Activated naive CD8-positive, alpha-beta T cell treated with anti-CD3 and anti-CD28 coated beads, Interleukin-2, amount 10 ng/mL, durations not matched to agents 7 days and 5 days (primary cell): ENCODE measurements at places on chromosomes 16 and 17. TPM values are rescaled to one million over a fixed set of nuclear protein-coding genes. Genes with fewer than 3 reads are reported as not detected.

GRCh38 chr17:77935121-77935571 is 23.4 kb upstream of the TNRC6C start:
- H3K27me3 ChIP-seq: peaks cover 20% of the 10 kb centered on the region
- DNase-seq: no peak
- no peaks in the 10 kb centered on the region for H3K36me3 ChIP-seq
- peaks cover 6% of the 10 kb centered on the region for H3K4me1 ChIP-seq
- H3K27ac ChIP-seq: no peak overlapping the region

- no peaks in the 10 kb centered on the region for H3K27me3 ChIP-seq
- no peak overlapping the region for H3K27ac ChIP-seq
- no peaks in the 10 kb centered on the region for H3K4me1 ChIP-seq
Observed at GRCh38 chr16:9597967-9598730, 506.7 kb downstream of the HAPSTR1 start.

DNA sequence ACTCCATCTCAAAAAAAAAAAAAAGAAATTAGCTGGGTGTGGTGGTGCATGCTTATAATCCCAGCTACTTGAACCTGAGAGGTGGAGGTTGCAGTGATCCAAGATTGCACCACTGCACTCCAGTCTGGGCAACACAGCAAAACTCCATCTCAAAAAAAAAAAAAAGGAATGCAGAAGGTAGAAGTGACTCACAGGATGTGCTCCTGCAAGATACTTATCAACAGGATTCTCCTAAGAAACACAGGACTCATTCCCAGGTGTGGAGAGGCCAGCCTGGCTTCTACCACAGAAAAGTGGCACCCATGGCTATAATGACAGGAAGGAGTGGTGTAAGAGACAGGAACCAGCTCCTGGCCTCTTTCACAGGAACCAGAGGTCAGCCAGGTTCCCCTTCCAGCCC is 13.8 kb downstream of the ELMO3 start:
- H3K36me3 ChIP-seq: no peaks in the 10 kb centered on the region
- no peaks in the 10 kb centered on the region for H3K27me3 ChIP-seq
- DNase-seq: no peak
- H3K4me1 ChIP-seq: peaks cover 12% of the 10 kb centered on the region

- H3K27me3 ChIP-seq: peaks cover 33% of the 10 kb centered on the region
- H3K4me3 ChIP-seq: peak overlapping the region; percentile 77
- no peak overlapping the region for H3K27ac ChIP-seq
- no peak for DNase-seq
- no peaks in the 10 kb centered on the region for H3K36me3 ChIP-seq
Observed at GRCh38 chr16:68447653-68448359, 502 bp downstream of the SMPD3 start.

DNA sequence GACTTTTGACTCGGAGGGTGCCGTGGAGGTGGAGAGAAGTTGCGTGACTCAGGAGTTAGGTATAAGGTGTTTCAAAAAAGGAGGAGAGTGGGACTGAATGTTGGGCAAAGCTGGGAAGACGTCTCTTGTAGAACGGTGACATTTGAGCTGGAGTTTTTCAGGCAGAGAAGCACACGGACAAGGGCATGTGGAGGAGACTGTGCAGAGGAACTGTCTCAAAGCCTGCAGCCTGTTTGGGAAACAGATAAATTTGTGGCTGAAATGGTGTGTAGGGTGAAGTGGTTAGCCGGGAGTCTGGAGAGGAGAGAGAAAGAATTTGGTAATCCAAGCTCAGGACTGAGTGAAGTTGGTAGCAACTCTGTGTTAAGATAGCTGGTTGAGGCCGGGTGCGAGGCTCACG is 9.8 kb downstream of the USP10 start:
- H3K4me1 ChIP-seq: peaks cover 22% of the 10 kb centered on the region
- no peak for DNase-seq
- H3K4me3 ChIP-seq: no peak overlapping the region
- peak overlapping the region; percentile 4 for H3K27ac ChIP-seq
- no peaks in the 10 kb centered on the region for H3K27me3 ChIP-seq
- H3K36me3 ChIP-seq: peaks cover 4% of the 10 kb centered on the region

- no peaks in the 10 kb centered on the region for H3K4me1 ChIP-seq
- H3K27me3 ChIP-seq: peaks cover 55% of the 10 kb centered on the region
- H3K4me3 ChIP-seq: no peak overlapping the region
- H3K36me3 ChIP-seq: no peaks in the 10 kb centered on the region
Observed at GRCh38 chr16:75264999-75265910, 13.8 kb upstream of the BCAR1 start.

- no peak for DNase-seq
- H3K4me1 ChIP-seq: peaks cover 28% of the 10 kb centered on the region
- H3K27ac ChIP-seq: no peak overlapping the region
- H3K27me3 ChIP-seq: no peaks in the 10 kb centered on the region
Observed at GRCh38 chr17:2624292-2624731, 30.9 kb downstream of the PAFAH1B1 start.

The ELMO3 gene
- 9.4 TPM for total RNA-seq

DNA sequence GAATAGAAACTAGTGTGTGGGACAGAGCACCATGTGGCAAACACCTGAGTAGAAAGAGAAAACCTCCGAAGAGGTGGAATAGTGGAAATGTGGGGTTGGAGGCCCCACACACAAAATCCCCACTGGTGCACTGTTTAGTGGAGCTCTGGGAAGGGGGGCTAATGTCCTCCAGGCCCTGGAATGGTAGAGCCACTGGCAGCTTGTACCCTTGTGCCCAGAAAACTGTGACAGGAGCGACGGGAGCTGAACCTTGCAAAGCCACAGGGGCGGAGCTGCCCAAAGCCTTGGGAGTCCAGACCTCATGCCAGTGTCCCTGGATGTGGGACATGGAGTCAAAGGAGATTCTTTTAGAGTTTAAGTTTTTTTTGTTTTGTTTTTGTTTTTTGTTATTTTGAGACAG is 50.6 kb downstream of the RNF112 start:
- peaks cover 2% of the 10 kb centered on the region for H3K27me3 ChIP-seq
- H3K27ac ChIP-seq: no peak overlapping the region
- peaks cover 19% of the 10 kb centered on the region for H3K4me1 ChIP-seq
- no peak for DNase-seq
- no peak overlapping the region for H3K4me3 ChIP-seq

GRCh38 chr16:47567321-47567720 is 106.2 kb downstream of the PHKB start:
- DNase-seq: no peak
- no peak overlapping the region for H3K4me3 ChIP-seq
- peaks cover 20% of the 10 kb centered on the region for H3K4me1 ChIP-seq
- no peaks in the 10 kb centered on the region for H3K27me3 ChIP-seq
- H3K27ac ChIP-seq: no peak overlapping the region

DNA sequence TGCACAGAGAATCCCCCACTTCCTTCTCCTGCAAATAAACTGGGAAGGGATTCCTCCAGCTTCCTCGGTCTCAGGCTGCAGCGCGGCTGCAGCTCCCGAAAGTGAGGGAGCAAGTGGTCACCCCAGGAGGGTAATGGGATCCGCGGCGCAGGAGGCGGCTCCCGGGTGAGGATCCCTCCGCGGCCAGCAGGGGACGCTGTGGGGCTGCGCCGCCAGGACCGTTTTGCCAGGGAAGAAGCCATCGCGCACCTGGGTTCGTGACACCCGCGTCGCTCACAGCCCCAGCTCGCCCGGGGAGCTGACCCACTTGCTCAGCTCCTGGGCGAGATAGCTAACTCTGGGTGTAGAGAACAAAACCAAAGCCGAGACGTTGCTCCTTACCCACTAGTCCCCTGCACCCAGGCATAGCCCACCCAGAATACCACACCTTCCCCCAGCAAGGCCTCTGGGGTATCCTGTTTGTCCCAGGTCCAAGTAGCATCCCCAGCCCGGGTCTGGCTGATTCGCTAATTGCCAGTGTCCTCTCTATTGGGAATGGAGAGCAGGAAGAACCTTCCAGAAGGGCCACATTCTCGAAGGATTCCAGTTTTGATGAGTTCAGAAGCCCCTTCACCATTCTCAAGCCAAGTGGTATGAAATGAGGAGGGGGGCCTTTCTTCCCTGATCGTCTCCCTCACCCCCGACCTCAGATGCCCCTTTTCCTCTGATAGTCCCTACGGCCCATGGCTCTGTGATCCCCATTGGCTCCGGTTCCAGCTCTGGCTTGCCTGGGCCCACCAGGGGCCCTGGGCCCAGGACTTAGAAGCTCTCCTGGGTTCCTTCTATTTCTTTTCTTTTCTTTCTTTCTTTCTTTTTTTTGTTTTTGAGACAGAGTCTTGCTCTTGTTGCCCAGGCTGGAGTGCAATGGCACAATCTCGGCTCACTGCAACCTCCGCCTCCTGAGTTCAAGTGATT is 14.1 kb downstream of the CYGB start:
- peaks cover 3% of the 10 kb centered on the region for H3K27me3 ChIP-seq
- H3K27ac ChIP-seq: peak overlapping the region; percentile 73
- H3K4me1 ChIP-seq: peaks cover 14% of the 10 kb centered on the region
- H3K4me3 ChIP-seq: peak overlapping the region; percentile 61

- no peaks in the 10 kb centered on the region for H3K4me1 ChIP-seq
- no peaks in the 10 kb centered on the region for H3K36me3 ChIP-seq
- no peaks in the 10 kb centered on the region for H3K27me3 ChIP-seq
- H3K4me3 ChIP-seq: no peak overlapping the region
- H3K27ac ChIP-seq: no peak overlapping the region
Observed at GRCh38 chr17:9370467-9370866, 205.2 kb downstream of the STX8 start.

The ADAMTS18 gene
- not detected for total RNA-seq
